ENCODE measurements at places on chromosomes 12 and 14.
A peak's percentile ranks its signal among the peaks of the same experiment; 100 is the strongest.

- DNase-seq, result no peak
These were observed 62.0 kb downstream of the DYRK2 start for GRCh38 chr12:67710582-67710981.

DNA sequence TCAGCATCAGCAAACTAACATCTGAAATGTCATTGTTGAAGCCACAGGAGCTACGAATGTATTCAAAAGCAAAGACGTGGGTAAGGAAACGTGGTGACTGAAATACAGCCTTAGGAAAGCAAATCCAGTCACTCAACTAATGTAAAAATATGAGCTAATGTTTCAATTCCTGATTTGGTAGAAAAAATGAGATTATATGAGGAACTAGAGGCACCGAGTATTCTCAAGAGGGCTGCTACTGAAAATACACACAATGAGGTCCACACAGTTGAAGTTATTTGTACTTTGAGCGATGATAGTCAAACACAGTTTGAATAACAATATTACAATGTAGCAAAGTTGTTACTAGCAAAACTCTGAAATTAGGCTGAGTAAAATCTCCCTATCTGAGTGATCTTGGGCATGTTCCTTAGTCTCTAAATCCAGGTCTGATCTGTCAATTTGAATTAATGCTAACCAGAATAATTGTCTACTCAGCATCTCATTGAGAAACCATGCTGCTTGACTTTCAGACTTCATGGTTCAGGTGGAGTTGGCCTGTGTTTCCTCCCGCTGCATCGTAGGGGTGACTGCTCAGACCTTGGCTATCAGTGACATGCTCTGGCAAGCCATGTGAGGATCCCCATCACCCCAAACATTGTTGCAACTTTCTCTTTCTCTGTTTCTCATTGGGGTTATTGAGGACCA is 467.1 kb upstream of the SOX5 start:
- DNase-seq, result no peak

GRCh38 chr12:132437252-132437932 is 52.6 kb upstream of the FBRSL1 start:
- no peak for DNase-seq

DNA sequence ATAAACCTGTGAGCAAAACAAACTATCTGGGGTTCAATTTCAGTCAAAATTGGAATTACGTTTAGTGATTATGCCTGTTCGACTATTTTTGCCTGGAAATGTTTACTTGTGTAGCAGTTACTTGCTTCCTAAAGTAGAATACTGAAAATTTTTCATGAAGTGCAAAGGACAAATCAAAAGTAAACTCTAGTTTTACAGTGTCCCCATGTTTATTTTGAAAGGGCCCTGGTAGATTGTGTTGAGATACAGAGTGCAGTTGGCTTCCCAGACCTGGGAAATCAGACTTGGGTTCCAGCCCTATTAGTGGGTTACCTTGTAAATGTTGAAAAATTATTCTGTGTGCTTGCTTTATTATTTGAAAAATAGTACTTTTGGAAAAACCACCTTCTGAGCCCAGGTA is 17.3 kb downstream of the KLRB1 start:
- no peak for DNase-seq

GRCh38 chr12:19893514-19893913 is 454.2 kb downstream of the AEBP2 start:
- peak; percentile 11 for DNase-seq
